Trophoblast cell (in vitro differentiated cells and primary cell): ENCODE measurements at places on chromosomes 3 and 15.

GRCh38 chr3:61157414-61157813 is 93.8 kb downstream of the FHIT start:
- no peaks in the 10 kb centered on the region for H3K4me1 ChIP-seq
- no peak for DNase-seq
- no peaks in the 10 kb centered on the region for H3K27me3 ChIP-seq

GRCh38 chr3:119538772-119539171 is 20.6 kb downstream of the CD80 start:
- H3K27ac ChIP-seq = no peak overlapping the region
- H3K4me1 ChIP-seq = no peaks in the 10 kb centered on the region
- no peak overlapping the region for H3K4me3 ChIP-seq
- H3K27me3 ChIP-seq = no peaks in the 10 kb centered on the region

DNA sequence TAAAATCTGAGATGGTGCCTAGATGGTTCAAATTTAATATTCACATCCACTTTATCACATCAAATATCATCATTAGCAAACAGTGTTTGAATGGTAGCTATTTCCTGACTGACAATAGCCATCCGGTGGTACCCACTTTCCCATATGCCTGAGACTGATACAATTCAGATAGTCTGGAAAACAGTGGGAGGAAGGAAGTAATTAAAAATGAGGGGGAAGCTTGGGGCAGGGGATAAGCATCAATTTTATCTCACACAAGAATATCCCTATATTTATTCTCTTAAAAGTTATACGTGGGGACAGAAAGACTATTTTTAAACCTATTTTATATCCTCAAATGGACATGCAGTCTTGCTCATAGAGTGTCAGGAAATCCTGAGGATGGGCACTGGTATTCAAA is 122.5 kb upstream of the GAP43 start:
- no peaks in the 10 kb centered on the region for H3K36me3 ChIP-seq
- H3K27me3 ChIP-seq = no peaks in the 10 kb centered on the region
- H3K27ac ChIP-seq = no peak overlapping the region
- no peak overlapping the region for H3K4me3 ChIP-seq
- no peak for DNase-seq

DNA sequence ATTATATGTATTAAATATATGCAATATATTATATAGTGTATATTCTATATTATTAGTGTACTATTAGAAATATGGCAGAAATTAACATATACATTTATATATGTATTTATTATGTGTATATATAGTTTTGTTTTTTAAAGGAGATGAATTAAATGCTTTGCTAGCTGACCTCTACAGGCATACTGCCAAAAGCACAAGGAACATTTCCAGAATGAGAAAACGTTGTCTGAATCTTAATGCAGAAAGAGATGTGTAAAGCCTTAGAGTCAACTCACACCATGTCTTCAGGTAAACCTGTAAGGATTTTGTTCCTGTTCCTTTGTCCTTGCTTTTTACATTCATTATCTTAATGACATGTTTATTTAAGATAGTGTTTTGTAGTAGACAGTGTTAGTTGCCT is 111.9 kb downstream of the ST8SIA2 start:
- no peak overlapping the region for H3K4me3 ChIP-seq
- H3K36me3 ChIP-seq = no peaks in the 10 kb centered on the region
- no peak overlapping the region for H3K27ac ChIP-seq

- no peak overlapping the region for H3K27ac ChIP-seq
- H3K4me1 ChIP-seq = no peaks in the 10 kb centered on the region
- no peak overlapping the region for H3K4me3 ChIP-seq
These were observed 50.6 kb upstream of the NMNAT3 start for GRCh38 chr3:139728414-139728813.

- H3K36me3 ChIP-seq = no peaks in the 10 kb centered on the region
- peaks cover 4% of the 10 kb centered on the region for H3K4me1 ChIP-seq
- no peak overlapping the region for H3K4me3 ChIP-seq
- no peaks in the 10 kb centered on the region for H3K27me3 ChIP-seq
- no peak for DNase-seq
These were observed 6.3 kb downstream of the CMTM7 start for GRCh38 chr3:32397941-32398340.

DNA sequence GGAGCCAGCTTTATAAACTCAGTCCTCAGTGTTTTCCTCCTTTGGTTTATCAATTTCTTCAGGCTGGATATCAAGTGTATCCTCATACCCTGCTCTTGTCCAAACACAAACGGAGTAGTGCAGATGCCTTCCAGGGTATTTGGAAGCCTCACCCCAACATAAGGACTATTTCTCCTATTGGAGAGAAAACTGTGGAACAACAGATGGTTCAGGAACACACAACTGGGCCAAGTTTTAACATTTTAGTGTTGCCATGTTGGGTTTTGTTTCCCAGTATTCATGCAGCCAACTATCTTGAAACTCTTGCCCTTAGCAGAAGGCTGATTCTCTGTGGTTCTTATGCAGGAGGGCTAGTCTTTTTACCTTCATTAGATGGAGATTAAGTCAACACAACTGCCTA is 398.1 kb downstream of the GABRB3 start:
- H3K36me3 ChIP-seq = no peaks in the 10 kb centered on the region
- H3K27me3 ChIP-seq = no peaks in the 10 kb centered on the region
- no peak for DNase-seq
- H3K27ac ChIP-seq = no peak overlapping the region
- H3K4me3 ChIP-seq = no peak overlapping the region

- DNase-seq = no peak
- H3K4me1 ChIP-seq = peaks cover 2% of the 10 kb centered on the region
- H3K36me3 ChIP-seq = no peaks in the 10 kb centered on the region
- no peaks in the 10 kb centered on the region for H3K27me3 ChIP-seq
- H3K4me3 ChIP-seq = no peak overlapping the region
These were observed 53.7 kb upstream of the ST3GAL6 start for GRCh38 chr3:98709441-98709840.

GRCh38 chr3:10017636-10018292 is 8.5 kb upstream of the FANCD2 start:
- no peak overlapping the region for H3K27ac ChIP-seq

GRCh38 chr15:39881790-39882189 is 38.3 kb downstream of the GPR176 start:
- no peak for DNase-seq
- no peaks in the 10 kb centered on the region for H3K4me1 ChIP-seq
- no peaks in the 10 kb centered on the region for H3K36me3 ChIP-seq
- H3K4me3 ChIP-seq = no peak overlapping the region

DNA sequence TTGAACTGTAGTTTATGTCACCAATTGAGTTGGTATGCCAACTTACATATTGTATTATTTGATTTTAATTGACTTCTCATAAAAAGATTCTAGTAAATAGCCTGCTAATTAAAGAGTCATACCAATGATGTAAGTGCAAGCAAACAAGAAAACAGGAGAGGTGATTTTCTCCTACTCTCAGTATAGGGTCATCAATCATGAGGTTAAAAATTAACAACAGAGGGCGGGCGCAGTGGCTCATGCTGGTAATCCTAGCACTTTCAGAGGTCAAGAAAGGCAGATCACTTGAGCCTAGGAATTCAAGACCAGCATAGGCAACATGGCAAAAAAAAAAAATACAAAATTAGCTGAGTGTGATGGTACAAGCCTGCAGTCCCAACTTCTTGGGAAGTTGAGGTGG is 108.7 kb downstream of the MYO9A start:
- no peaks in the 10 kb centered on the region for H3K27me3 ChIP-seq
- H3K4me1 ChIP-seq = no peaks in the 10 kb centered on the region

DNA sequence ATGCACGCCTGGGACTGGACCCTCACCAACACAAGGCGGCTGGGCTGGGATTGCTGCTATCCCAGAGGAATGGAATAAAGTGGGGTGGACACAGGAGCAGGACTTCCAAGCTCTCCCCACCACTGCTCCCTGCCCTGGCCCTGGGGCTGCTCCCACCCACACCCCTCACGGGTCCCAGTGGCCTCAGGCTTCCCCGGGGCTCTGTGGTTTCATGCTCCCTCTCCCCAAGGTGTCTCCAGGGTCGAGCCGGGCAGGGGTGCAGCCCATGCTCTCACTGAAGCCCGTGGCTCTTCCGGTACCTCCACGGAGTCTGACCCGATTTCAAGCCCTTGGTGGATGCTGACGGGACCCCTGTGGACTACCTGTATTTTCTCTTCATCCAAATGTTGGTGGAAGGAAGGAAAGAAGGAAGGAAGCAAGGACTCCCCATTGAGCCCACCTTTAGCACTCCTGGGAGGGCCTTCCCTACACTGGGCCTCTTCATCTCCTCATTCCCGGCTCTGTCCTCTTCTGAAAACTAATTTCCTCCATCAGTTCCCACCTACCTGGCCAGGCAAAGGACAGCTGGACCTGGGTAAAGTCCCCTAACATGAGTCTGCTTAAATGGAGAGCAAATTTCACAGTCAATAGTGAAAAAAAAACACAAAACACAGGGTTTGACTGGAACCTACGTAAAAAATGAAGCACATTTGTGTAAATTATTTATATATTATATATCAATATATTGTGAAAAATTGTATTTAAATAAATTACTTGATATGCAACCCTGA is 44.0 kb upstream of the PCSK6 start:
- H3K27me3 ChIP-seq = no peaks in the 10 kb centered on the region
- H3K27ac ChIP-seq = no peak overlapping the region
- no peak overlapping the region for H3K4me3 ChIP-seq
- peaks cover 6% of the 10 kb centered on the region for H3K4me1 ChIP-seq
- DNase-seq = no peak

DNA sequence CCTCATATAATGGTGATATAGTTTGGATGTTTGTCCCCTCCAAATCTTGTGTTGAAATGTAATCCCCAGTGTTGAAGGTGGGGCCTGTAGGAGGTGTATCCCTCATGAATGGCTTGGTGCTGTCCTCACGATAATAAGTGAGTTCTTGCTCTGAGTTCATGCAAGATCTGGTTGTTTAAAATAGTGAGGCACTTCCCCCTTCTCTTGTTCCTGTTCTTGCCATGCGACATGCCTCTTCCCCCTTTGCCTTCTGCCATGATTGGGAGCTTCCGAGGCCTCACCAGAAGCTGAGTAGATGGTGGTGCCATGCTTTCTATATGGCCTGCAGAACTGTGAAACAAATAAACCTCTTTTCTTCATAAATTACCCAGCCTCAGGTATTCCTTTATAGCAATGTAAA is 39.2 kb downstream of the REC114 start:
- H3K36me3 ChIP-seq = no peaks in the 10 kb centered on the region
- peak; percentile 2 for DNase-seq
- H3K27ac ChIP-seq = no peak overlapping the region
- no peak overlapping the region for H3K4me3 ChIP-seq
- no peaks in the 10 kb centered on the region for H3K27me3 ChIP-seq

GRCh38 chr15:80970018-80970657 is 19.5 kb downstream of the MESD start:
- no peak overlapping the region for H3K27ac ChIP-seq
- H3K4me1 ChIP-seq = peaks cover 16% of the 10 kb centered on the region
- peak; percentile 57 for DNase-seq
- H3K27me3 ChIP-seq = no peaks in the 10 kb centered on the region
- H3K36me3 ChIP-seq = peaks cover 4% of the 10 kb centered on the region

DNA sequence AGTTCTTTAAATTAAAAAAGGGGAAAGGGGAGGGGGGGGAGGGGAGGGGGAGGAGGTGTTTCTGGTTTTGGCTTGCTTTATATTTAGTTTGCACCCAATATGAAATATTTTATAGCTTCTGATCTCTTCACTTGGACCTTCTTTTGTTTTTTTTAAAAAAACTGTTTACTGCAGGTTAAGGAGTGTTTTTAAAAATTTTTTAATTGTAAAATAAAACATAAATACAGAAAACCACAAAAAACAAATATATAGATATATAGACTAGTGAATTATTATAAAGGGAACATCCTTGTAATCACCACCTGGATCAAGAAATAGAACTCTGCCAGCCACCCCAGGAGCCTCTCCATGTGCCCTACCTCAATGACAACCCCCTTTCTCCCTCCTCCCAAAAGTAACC is 861 bp upstream of the MYLK start:
- no peaks in the 10 kb centered on the region for H3K27me3 ChIP-seq
- no peak for DNase-seq
- no peaks in the 10 kb centered on the region for H3K36me3 ChIP-seq
- H3K4me3 ChIP-seq = no peak overlapping the region

DNA sequence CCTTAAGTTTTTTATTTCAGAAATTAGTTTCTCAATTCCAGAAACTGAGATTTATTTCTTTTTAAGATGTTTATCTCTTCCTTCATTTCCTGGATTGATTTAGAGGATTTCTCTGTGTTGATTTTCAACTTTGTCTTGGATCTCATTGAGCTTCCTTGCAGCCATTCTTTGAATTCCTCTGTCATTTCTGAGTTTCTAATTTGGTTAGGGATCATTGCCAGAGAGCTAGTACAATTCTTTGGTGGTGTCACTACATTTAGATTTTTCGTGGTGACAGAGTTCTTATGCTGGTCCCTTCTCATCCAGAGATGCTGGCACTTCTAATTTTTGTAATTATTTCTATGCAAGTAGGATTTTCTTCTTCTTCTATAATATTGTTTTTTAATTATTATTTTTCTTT is 691.1 kb upstream of the NAALADL2 start:
- H3K27ac ChIP-seq = no peak overlapping the region
- H3K4me3 ChIP-seq = no peak overlapping the region
- H3K36me3 ChIP-seq = no peaks in the 10 kb centered on the region
- DNase-seq = no peak
- peaks cover 4% of the 10 kb centered on the region for H3K4me1 ChIP-seq
- H3K27me3 ChIP-seq = no peaks in the 10 kb centered on the region

DNA sequence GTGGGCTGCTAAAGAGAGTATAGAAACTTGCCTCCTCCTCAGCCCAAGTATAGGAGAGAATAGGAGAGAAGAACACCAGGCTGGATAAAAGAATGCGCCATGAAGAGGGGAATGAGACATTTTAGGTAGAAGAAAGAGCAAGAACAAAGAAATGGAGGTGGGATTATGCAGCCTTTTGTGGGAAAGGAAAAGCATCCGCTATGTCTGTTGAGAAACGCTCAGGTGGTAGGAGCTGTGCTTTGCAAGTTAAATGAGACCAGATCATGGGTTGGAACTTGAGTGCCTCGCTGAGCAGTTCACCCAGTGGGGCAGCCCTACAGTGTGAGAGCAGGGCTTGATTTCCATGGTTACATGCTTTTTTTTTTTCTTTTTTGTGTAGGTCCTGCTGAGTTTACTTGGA is 11.5 kb upstream of the RTP1 start:
- DNase-seq = no peak
- H3K36me3 ChIP-seq = no peaks in the 10 kb centered on the region
- H3K4me1 ChIP-seq = peaks cover 4% of the 10 kb centered on the region
- no peak overlapping the region for H3K4me3 ChIP-seq
- no peaks in the 10 kb centered on the region for H3K27me3 ChIP-seq

DNA sequence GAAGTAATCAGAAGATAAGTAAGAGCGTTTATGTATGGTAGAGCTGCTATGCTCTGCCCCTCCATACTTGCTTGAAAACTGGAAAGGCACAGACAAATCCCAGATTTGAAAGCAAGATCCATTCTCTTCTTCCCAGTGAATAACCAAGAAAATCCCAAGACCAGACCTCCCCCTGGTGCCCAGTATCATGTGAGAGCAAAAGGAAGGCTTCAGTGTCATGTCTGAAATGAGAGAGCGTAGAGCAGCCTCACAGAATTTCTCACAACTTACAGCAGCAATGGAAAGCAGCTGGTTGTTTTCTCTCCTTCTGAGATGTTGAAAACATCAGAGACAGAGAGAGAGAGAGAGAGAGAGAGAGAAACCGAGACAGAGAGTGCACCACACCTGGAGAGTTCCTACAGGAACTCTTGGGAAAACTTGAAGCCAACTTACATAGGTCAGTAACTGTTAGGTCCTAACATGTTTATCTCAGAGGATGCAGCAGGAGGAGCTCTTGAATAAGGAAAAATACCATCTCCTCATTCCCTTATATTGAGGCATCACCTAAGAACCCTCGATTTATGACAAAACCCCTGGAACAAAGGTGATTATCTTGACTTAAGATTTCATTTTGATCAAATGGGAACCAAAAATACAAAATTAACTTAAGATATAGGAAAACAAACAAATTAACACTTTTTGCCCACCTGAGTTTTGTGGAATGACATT is 273.3 kb downstream of the NSUN3 start:
- H3K27ac ChIP-seq = no peak overlapping the region
- DNase-seq = peak; percentile 59
- H3K27me3 ChIP-seq = no peaks in the 10 kb centered on the region
- H3K4me1 ChIP-seq = peaks cover 2% of the 10 kb centered on the region
- H3K4me3 ChIP-seq = no peak overlapping the region
- no peaks in the 10 kb centered on the region for H3K36me3 ChIP-seq
